ENCODE measurements at places on chromosomes 3 and 15.

GRCh38 chr15:62758952-62759349 is 283.6 kb upstream of the TPM1 start:
- DNase-seq = no peak

DNA sequence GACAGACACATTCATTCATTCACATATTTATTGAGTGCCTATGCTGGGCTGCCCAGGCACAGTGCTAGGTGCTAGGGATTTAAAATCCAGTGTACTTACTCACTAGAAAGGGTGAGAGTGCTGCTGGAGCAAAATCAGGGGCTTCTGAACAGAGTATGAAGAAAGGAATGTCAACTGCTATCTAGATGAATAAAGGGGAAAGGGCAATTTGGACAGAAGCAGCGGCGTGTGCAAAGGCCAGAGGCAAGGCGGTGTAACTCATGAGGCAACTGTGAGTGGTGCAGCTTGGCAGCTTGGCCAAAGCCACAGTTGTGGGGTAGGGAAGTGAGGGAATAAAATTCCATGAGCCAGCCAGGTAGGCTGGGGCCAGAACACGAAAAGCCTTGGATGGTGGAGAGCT is 76.7 kb downstream of the RAD18 start:
- no peak for DNase-seq

DNA sequence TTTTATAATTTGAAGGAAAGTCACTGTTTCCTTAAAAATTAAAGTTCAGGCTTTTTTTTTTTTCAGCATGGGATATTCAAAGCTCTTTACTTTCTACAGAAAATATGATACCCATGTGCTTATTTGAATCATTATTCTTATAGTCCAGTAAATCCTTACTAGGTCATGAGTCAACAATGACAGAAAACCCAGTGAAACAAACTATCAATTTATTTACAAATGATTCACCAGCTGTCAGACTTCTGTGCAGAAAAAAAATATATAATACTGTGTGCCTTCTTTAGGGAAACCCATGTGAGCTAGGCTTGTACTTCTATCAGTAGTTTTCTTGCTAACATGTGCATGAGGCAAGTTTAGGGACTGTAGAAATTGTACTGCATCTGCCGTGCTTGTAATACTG is 1.2 kb downstream of the ACP3 start:
- DNase-seq = no peak

DNA sequence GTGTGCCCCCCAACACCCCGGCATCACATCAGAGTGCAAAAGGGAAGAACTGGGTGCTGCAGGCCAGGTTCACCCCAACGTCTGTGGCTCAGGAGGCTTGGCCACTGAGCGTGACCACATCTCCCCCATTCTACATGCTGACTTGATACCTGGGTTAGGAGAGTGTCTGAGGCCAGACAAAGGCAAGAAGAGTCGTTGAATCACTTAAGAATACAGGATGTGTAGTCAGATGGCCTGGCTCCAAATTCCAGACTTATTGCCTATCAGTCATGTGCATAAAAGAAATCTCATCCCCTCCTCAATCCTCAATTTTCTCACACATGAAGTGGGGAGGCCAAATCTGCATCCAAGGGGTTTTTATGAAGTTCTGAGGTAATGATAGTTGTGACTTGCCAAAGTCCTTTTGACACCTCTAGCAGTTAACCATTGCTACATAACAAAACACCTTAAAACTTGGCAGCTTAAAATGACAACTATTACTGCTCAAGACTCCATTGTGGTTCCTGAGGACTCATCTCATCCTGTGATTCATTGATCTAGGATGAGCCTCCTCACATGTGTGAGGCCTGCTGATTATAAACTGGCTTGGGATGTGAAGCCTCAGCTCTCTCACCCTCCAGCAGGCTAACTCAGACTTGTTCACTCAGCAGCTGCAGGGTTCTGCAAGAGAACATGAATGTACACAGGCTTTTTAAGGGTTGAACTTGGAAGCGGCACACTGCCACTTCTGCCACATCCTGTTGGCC is 138.8 kb upstream of the TLE3 start:
- no peak for DNase-seq

GRCh38 chr15:51359981-51360380 is 18.5 kb downstream of the GLDN start:
- DNase-seq = no peak

GRCh38 chr3:13209634-13209997 is 136.4 kb upstream of the IQSEC1 start:
- no peak for DNase-seq

- no peak for DNase-seq
Measured at GRCh38 chr3:16864610-16865313, 20.0 kb upstream of the PLCL2 start.

GRCh38 chr3:158846803-158847451 is 45.1 kb downstream of the MFSD1 start:
- no peak for DNase-seq

GRCh38 chr3:187040516-187041361 is 98.6 kb downstream of the RPL39L start:
- DNase-seq = no peak

DNA sequence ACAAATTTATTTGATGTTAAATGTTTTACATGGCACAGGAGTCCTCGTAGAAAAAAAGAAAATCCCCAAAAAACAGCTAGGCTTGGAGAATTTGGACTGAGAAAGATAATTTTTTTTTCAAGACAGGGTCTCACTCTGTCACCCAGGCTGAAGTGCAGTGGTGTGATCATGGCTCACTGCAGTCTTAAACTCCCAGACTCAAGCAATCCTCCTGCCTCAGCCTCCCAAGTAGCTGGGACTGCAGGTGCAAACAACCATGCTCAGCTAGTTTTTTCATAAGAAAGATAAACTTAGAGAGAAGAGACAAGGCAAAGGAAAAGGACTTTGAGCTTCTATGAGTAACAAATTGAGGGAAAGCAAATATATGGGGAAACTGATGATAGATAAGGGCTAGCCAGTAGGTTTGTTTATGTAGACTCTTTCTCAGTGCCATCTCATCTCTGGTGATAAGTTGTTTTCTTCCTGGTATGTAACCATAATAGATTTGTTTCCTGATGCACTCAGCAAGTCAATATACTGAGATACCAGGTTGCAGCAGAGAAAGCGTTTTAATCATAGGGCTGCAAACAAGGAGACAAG is 13.1 kb upstream of the TRMT10C start:
- DNase-seq = no peak

GRCh38 chr3:99699841-99700240 is 61.4 kb downstream of the COL8A1 start:
- no peak for DNase-seq

DNA sequence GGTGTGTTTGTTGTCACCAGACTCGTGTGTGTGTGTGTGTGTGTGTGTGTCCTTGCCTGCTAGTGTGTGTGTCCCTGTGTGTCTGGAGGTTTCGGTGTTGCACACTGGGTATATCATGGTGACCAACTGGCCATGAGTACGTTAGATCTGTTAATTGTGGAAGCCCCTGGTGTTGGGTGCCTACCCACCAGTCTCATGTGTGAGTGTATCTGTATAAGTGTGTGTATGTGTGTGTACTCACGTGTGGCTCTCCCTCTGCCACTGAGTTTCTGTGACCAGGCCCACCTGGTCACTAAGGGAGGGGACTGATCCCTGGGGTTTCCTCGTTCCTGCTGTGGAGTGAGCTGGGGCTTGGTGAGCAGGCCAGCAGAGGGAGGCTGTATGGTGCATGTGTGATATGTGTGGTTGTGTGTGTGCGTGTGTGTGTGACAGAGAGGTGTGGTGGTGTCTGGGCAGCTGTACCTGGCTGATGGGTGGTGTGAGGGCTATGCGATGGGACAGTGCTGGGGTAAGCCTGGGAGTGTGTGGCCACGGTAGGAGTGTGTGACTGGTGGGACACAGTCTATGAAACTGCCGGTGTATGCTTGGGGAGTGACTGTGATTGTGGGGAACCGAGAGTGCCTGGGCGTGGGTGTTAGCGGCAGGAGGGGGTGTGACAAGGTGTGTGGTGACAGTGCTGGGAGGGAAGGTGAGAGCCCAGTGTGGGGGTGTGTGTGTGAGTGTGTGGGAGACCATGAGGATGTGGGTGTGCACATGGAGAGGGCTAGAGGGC is 1.8 kb downstream of the PRKCD start:
- DNase-seq = no peak

DNA sequence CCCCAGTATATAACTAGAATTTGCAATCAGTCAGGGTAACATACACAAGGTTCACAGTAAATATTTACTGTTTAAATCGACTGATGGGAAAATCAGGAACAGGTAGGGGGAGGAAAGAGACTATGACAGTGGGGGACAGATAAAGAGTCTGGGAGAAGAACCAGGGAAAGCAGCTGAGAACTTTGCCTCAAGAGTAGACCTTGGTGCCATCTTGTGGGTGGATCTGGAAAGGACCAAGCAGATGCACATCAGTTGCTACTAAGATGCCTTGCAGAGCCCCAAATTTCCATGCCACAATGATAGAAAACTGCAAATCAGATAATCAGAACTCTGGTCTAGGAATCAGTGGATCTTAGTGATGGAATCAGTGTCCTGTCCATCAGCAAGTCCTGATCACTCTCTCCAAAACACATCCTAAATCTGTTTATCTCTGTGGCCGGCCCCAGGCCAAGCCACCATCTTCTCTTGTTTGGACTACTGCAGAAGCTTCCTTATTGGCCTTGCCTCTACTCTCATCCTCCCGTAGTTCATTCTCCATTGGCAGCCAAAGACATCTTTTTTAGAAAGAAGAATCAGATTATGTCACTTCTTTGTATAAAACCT is 62.7 kb downstream of the PDE8A start:
- DNase-seq = no peak

GRCh38 chr3:56761023-56761422 is 40.7 kb downstream of the ARHGEF3 start:
- DNase-seq = no peak

DNA sequence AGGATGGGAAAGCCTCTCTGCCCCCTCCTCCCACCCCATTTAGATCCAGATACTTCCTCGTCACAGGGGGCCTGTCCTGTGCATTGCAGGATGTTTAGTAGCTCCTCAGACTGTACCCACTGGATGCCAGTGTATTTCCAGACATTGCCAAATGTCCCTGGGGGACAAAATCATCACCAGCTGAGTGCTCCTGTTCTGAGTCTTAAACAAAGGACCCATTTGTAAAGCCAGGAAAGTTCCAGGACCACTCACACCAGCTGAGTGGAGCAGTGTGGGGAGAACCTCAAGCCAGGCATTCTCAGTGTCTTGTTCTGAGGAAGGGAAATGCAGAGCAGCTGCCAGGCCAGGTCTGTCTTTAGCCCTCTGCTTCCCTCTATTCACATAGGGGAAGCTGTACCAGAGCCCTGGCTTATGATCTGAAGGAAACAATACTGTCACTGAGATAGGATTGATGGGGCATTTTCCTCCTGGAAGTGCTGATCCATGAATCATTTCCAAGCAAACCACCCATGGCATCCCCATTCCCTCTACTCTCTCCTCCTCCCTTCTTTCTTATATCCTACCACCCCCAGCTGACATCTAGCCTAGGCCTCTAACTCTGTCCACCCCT is 67.4 kb upstream of the MEX3B start:
- no peak for DNase-seq

DNA sequence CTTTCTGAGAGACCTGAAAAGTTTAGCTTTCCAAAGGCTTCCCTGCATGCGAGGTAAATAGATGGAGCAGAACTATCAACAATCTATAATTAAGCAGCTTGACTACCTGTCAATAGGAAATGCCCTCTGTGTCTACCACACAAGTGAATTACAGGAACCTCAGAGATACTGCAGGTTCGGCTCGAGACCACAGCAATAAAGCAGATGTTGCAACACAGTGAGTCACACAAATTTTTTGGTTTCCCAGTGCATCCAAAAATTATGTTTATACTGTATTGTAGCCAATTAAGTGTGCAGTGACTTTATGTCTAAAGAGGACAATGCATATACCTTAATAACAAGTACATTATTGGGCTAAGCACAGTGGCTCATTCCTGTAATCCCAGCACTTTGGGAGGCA is 252.0 kb downstream of the UBE2E2 start:
- DNase-seq = no peak

GRCh38 chr3:149233323-149233722 is 11.7 kb upstream of the CP start:
- no peak for DNase-seq

- DNase-seq = peak; percentile 5
Measured at GRCh38 chr15:75836959-75837334, 6.3 kb upstream of the UBE2Q2 start.

GRCh38 chr15:70308011-70308734 is 210.5 kb upstream of the TLE3 start:
- no peak for DNase-seq

GRCh38 chr15:29471757-29472156 is 202.1 kb upstream of the NSMCE3 start:
- DNase-seq = no peak

GRCh38 chr3:71305231-71306206 is 278.0 kb downstream of the FOXP1 start:
- no peak for DNase-seq

GRCh38 chr3:136602818-136603217 is 149.4 kb downstream of the STAG1 start:
- no peak for DNase-seq

- no peak for DNase-seq
Measured at GRCh38 chr3:67995206-67995605, 340.8 kb upstream of the SUCLG2 start.

- peak; percentile 58 for DNase-seq
Measured at GRCh38 chr15:55289746-55290527, at the start of gene RAB27A. RAB27A (minus strand) TSS chr15:55289813; CDS start chr15:55234934, 54,879 bp downstream.

DNA sequence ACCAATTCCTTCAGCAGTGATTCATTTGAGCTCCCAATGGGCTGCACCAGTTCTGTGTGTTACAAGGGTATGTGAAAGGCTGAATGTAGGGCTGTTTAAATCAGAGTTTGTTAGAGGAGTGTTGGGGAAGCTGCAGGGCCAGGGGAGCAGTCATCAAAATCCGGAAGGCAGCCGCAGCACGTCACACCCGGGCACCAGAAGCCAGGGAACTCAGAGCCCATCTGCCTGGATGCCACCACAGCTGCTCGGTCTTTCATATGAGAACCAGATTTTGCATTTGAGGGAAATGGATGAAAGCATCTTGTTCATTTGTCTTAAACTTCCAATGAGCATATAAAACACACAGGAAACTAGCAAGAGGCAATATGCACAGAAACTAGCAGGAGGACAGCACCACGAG is 24.2 kb upstream of the NEO1 start:
- DNase-seq = no peak

GRCh38 chr15:89749054-89749453 is 2.0 kb downstream of the MESP1 start:
- no peak for DNase-seq

DNA sequence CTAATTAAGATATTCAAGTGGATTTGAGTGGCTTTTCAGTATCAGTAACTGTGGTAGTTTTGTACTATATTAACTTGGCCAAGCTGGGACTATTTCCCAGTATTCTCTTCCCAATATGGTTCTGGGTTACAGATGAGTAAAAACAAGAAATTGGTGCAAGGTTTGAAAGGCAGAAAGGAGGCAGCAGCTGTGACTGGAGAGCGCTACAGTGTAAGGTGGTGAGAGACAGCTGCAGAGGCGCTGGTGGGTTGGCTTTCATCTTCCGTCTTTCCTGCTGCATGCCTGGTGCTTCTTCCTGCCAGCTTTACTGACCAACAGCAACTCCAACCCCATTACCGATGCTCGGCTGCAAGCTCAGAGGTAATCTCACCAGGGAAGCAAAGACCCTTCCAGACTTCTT is 9.8 kb downstream of the DPH3 start:
- no peak for DNase-seq

GRCh38 chr3:127016043-127016343 is 33.1 kb downstream of the PLXNA1 start:
- DNase-seq = no peak

- DNase-seq = no peak
Measured at GRCh38 chr3:131421301-131421700, 39.7 kb downstream of the NUDT16 start.

Data from stimulated activated CD8-positive, alpha-beta memory T cell treated with anti-CD3 and anti-CD28 coated beads, Interleukin-7, amount 100 ng/mL, for 24 hours (primary cell).